ENCODE measurements at places on chromosomes 2 and 18. TPM values are rescaled to one million over a fixed set of nuclear protein-coding genes. Genes with fewer than 3 reads are reported as not detected.

DNA sequence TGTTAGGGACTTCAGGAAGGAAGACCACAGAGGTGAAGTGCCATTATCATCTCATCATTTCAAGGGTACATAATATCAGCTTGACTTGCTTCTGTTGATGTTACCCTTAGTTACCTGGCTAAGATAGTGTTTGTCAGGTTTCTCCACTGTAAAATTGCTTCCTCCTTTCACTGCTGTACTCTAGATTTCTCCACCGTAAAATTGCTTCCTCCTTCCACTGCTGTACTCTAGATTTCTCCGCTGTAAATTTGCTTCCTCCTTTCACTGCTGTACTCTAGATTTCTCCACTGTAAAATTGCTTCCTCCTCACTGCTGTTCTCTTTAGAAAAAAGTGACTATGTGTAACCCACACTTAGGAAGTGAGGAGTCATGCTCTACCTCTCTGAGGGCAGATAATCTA, 1460.3 kb downstream of the SUCLG1 start:
- DNase-seq, result no peak

The AQP12A gene
- not detected for total RNA-seq

The DHRS9 gene
- total RNA-seq, result 7.6 TPM

DNA sequence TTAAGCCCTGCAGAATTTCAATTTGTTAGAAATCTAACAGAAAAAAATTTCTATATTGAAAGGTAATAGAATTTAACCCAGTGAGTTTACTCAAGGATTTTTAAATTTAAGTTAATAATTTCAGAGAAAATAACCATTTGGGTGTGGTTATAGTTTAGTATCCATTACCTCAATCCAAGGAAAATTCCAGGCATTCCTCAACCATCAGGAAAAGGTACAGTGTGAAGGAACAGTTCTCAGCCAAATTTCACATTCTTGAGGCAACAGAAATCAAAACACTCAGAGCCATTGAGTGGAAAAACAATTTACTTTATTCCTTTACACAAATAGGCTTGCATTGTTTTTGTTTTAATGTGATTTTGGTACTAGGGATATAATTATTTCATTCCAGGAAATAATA, 45.6 kb downstream of the ONECUT2 start:
- DNase-seq, result no peak

The MYOM1 gene
- total RNA-seq, result 2.5 TPM

- DNase-seq, result peak; percentile 90
Measured at GRCh38 chr2:164620873-164621763, at the start of gene GRB14. TSS of gene GRB14 (minus strand) at chr2:164621482. CDS start at chr2:164621309, 173 bp downstream.

The INHA gene
- 0.43 TPM for total RNA-seq

- DNase-seq, result no peak
Measured at GRCh38 chr2:5544205-5544786, 147.9 kb upstream of the SOX11 start.

The RFX8 gene
- total RNA-seq, result not detected

GRCh38 chr2:18402-19271, 27.7 kb downstream of the FAM110C start:
- no peak for DNase-seq

The ITGA6 gene
- 73.0 TPM for total RNA-seq

DNA sequence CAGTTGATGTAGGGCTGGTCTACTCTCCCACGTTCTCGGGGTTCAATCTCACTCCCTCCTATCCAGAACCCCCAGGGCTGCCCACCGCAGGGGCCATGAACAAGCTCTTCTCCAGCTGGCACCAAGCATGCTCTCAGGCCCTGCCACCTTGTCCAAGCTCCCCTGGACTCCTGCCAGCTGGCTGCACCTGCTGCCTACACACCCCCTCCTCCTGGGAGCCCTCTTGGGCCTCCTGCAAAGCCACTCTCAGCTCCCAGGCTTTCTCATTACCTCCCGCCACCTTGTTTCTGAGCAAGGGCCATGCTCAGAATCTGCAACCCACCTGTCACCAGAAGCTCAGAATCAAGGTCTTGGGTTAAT, 56.0 kb downstream of the HDAC4 start:
- DNase-seq, result no peak

The UGT1A7 gene
- not detected for total RNA-seq

GRCh38 chr18:59744271-59744721, 47.1 kb upstream of the CCBE1 start:
- DNase-seq, result no peak

DNA sequence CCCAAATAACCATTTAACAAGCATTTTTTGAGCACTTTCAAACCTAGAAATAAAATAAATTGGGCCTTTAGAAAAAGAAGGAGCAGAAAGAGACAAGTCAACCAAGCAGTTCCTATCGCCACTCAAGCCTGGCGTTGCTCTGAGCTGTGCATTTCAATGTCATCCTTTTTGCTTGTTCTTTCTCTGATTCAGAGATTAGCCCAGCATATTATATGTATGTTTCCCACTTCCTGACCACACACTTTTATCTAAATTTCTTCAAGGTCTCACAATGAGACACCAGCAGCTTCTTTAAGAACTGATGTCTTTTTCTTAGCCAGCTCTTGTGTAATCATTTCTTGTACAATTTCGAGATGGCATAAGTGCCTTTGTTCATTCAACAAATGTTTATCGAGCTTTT, 344.5 kb upstream of the ID2 start:
- DNase-seq, result no peak

DNA sequence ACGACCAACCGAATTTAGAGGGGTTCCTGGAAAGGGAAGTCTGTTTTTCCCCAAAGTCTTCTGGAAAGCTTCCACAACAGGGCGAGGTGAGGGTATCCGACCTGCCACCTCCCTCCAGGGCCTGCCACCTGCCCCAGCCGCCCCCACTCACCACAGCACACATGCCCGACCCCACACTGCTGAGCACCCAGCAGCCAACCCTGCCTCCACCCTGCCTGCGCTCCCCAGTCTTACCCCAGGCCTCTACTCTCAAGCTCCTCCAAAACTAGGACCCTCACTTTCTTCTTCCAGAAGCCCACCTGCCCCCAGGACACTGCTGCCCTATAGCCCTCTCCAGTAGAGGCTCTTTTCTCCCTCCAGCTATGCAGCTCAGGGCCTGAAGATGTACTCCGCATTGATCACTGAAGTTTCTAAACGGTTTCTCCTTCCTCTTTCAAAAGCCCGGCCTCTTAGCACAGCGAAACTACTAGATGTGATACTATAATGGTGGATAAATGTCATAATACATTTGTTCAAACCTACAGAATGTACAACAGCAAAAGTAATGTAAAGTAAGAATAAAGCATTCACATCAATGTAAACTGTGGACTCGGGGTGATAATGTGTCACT, 128.8 kb upstream of the SLC1A4 start:
- DNase-seq, result no peak

- no peak for DNase-seq
Measured at GRCh38 chr2:55887901-55888624, 35.5 kb downstream of the EFEMP1 start.

GRCh38 chr2:238999291-238999741, 151.4 kb downstream of the TWIST2 start:
- DNase-seq, result no peak

DNA sequence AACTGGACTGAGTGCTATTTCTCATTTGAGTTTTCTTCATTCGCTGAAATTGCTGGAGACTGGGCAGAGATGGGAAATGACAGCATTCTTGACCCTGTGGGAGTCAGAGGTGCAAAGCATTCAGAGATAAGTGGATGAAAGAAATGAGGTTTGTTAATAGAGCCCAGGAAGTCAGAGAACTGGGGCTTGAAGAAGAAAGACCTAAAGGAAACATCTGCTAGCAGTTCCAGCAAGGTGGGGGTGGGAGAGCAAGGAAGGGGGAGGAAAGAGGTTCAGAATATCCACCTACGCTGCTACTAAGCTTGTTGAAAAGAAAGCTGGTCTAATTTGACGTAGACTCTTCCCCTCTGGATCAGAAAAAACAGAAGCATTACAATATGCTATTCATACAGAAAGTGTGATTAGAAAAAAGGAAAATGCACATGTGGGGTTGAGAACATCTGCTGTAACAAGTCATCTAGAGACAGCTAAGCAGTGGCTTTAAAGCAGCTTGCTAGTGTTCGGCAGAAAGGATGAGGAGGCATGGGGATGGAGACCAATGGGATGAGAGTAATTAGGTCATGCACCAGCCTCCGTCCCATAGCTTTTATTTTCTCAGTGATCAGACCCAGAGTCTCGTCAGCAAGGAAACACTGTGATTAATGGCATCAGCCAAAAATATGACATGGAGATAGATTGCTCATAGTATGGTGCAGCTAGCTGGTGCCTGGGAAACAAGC, 29.7 kb downstream of the NAB1 start:
- DNase-seq, result no peak

DNA sequence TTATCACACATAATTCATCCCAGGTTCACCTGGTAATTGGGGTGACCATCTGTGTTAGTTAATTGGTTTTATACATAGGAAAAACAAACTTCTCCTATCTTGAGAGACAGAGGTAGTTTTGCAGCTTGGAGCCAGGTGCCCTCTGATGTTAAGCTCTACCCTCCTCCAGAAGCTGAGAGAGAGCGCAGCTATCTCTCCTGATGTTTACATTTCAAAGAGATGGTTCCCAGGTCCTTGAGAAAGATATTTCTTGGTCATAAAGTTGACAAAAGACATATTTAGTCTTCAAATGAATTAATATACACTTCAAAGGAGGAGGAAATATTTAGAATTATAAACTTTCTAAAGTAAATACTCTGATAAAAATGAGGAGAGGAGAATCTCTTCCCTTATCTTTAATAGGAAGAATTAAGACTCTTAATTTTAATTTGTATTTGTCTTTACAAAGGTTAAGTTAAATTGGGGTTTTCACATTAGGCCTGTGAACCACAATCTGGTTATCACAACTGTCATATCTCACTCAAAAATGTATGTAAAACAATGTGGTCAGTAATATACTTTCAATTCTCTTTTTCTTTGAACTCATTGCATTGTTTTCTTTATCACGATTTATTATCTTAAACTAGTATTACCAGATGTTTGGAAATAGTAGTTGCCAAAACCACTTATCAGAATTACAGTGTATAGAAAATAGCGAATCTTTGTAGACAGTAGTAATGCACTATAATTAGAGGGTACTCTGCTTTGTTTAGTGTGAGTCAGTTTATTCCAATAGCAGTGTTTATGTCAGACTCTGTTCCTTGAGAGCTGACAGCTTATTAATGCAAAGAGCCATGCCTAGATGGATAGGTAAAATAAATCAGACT, 26.8 kb downstream of the SERPINB4 start:
- DNase-seq, result no peak

GRCh38 chr2:109448207-109448606, 165.6 kb downstream of the SEPTIN10 start:
- no peak for DNase-seq

- DNase-seq, result no peak
Measured at GRCh38 chr2:207494137-207494536, 35.6 kb upstream of the CREB1 start.

GRCh38 chr2:37615804-37616676, 55.4 kb downstream of the CDC42EP3 start:
- peak; percentile 70 for DNase-seq

GRCh38 chr2:240630771-240631547, 5.7 kb downstream of the GPR35 start:
- peak; percentile 53 for DNase-seq

DNA sequence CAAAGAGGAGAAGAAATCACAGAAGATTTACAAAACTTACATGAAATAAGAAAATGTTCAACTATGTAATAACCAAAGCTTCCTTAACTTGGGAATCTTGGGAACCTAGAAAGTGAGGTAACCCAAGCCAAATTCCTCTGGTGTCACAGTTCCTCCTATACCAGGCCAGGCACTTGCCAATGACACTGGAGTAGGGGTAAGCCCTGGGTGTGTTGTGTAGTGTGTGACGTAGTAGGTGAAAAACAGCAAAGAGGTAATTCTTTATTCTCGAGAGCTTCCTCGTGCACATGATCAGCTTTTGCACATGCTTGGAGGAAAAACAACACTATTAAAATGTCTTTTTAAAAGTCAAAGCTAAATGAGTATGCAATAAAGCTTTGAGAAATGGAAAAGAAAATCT, 118.0 kb downstream of the METTL8 start:
- no peak for DNase-seq

The MOGAT1 gene
- 2.2 TPM for total RNA-seq

DNA sequence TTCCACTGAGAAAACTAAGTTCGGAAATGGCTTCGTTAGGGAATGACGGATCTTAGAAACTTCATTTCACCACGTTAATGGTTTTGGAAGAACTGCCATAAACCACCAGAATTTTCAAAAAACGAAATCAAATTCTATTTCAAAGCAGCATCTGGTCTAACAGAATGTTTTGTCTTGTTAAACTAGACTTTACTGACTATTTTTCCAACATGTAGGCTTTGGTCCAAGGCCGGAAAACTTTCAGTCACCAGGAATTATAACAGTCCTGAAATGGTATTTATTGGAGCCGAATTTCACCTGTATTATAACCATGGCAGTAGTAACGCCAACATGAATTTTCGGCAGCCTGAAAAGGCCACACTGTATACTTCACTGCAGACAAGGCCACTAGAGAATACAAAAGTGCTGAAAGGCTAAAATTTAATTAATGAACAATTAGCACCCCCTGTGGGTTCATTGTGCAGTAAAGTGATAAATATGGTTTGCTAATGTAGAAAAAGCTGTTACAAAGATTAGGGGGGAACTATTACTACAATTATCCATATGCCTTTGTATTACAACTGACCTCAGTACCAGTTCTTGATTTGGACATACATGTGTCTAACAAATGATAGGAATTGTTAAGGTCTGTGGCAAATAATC, 116.4 kb downstream of the ZNF521 start:
- DNase-seq, result no peak

GRCh38 chr2:236054125-236054524, 114.1 kb downstream of the GBX2 start:
- no peak for DNase-seq

GRCh38 chr18:10400534-10401307, 53.7 kb upstream of the APCDD1 start:
- DNase-seq, result no peak

The PROKR1 gene
- not detected for total RNA-seq

The PLEK gene
- 32.9 TPM for total RNA-seq

The CD207 gene
- 3.6 TPM for total RNA-seq

DNA sequence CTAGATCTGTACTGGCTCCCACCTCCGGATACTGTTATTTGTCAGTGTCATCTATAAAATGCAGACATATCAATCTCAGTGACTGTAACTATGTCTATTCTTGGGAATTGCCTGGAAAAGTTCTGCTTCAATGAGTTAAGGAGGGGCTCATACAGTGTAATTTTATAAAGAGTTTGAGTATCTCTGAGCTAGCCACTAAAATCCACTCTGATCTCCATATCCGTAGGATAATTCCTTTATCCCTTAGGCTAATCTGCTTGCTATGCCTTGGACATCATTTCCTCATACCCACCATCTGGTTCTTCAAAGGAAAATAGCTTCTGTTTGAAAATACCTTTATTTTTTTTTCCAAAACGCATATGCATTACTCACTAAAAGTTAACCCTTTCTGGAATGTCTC, 863.2 kb downstream of the SUCLG1 start:
- DNase-seq, result no peak

GRCh38 chr2:90079374-90079773, 1387.9 kb downstream of the RPIA start:
- DNase-seq, result no peak

GRCh38 chr2:69073928-69074570, 61.1 kb downstream of the ANTXR1 start:
- no peak for DNase-seq
